ENCODE measurements at places on chromosomes 7 and 10.

GRCh38 chr7:112701456-112701855 is 88.7 kb downstream of the TMEM168 start:
- no peak for DNase-seq

DNA sequence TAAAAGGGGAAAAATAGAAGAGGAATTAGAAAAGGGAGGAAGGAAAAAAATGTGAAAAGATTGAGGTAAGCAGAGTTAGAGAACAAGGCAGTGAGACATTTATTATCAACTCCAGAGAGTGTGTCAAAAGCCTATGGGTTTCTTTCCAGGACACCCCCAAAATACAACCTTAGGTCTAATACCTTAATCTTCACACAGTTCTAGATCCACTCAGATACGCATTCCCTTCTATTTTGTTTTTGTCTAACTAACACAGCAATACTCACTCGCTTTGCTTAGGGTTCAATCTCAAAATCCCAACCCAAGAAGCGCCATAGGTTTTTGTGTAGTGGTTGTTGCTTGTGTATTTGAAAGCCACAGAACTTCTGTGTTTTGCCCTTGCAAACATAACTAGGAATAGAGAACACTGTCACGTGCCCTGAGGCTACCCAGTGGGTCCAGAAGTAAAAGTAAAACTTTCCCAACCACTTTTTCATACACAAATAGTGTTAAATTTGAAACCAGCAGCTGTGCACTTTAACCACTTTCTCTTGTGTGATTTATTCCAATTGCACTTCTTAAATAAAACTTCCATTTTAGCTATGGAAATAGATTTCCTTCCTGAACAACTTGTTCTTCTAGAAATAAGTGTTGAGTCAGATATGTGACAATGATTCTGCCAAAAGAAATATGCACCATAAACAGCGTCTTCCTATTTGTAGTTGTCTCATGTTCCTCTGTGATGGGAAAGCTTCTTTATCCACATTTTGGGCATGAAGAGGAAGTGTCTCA is 414.7 kb upstream of the GHITM start:
- no peak for DNase-seq

GRCh38 chr10:62136931-62137330 is 131.7 kb downstream of the RTKN2 start:
- DNase-seq: no peak

DNA sequence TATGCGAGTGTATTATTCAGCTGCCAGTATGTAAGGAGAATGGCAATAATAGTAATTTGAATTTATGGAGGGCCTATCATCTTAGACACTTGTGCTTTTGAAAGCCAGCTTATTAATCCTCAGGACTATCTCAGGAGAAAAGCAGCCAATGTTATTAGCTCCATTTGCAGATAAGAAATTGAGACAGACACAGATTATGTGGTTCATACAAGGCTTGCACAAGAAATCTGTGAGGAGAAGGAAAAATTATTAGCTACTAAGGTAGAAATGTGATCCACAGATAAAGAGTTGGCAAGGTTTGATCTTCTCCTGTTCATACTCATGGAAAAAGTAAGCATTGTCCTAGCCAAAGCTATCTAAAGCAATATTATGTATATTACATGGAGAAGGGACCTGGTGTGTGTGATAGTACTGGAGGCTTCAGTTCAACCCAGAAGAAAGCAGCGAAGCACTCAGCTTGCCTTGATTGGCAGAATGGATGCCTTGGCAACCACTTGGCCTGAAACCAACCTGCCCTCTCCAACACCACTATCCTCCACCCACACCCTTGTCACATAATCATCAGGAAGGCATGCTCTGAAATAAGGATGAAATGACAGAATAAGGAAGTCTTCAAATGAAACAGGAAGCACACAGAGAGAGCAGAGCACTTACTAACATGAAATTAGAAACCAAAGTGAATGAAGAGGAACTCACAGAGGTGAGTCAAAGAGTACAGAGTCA is 18.0 kb downstream of the MACC1 start:
- no peak for DNase-seq

- no peak for DNase-seq
Observed at GRCh38 chr7:4191525-4191924, 490.6 kb upstream of the FOXK1 start.

DNA sequence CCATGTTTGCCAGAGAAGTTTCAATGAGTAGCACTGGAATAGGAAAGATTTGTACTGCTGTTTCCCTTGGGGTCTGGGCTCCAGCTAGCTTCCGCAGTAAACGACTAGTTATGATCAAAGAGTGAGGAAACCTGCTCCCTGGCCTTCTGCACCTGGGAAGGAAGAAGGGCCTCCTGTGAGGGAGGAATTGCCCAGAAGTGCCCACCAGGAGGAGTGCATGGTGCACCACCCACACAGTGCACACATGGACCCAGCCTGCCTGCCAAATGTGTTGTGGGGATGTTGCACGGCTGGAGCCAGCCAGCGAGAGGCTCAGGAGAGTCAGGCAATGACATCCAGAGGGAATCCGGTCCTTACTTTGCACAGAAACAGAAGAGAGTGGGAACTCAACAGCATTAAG is 27.0 kb upstream of the FAM107B start:
- DNase-seq: no peak

DNA sequence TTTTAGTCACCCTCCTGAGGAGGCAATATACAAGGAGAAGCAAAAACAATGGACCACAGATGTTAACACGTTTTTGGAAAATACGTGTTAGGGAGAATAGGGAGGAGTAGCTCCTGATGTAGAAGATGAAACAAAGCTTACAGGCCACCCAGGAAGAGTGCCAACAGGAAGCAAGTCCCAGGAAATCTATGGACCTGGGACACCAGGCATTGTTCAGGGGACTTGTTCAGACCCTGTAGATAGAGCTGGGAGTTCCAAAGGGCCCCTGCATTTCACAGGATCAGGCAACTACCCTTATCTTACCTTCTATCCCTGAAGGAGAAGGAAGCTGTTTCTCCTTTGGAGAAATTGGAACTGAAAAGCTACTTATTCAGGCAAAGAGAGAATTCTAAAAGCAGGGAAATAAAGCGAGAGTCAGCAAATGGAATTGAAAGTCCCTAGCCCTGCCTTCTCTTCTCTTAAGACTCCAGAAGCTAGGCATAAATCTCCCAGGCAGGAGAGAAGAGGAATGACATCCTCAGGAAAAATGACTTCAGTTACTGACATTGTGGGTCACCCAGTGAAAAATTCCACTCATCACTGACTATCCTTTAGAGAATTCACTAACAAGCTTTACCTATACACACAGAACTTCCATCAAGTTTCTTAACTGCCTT is 77.7 kb upstream of the FAM3C start:
- no peak for DNase-seq

DNA sequence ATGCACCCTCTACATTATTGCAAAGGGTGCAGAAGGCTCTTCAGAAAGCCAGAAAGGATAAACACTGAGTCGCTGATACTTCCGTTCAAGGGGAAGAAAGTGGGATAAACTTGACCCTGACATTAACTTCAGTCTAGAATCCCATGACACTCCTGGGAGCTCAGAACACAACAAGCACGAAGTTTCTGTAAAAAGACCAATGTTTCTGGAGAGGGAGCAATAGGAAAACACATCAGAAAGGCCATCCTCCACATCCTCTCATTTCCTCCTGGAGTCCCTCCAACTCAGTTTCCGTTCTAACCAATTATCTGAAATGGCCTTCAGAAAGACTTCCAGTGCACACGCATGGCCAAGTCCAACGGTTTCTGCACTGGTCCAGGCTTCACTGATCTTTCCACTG is 113.5 kb downstream of the SORBS1 start:
- DNase-seq: no peak

DNA sequence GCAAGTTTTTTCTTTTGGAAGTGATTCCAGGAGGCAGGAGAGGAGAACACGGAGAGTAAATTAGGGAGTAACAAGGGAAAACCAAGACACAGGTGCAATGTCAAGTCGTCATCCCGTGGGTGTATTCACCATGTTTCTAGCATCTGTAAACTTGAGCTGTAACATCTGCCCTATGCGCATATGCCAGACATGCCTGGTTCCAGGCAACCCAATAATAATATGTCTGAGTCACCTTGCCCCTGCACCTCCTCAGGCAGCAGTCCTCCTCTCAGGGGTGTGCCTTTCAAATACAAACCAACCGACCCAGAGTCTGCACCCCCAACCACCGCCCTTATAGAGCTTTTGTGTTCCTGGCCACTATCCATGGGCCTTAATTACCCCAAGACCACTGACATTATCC is 107.0 kb upstream of the PDE1C start:
- no peak for DNase-seq

GRCh38 chr7:75881436-75882095 is 2.7 kb downstream of the RHBDD2 start:
- DNase-seq: peak; percentile 73

DNA sequence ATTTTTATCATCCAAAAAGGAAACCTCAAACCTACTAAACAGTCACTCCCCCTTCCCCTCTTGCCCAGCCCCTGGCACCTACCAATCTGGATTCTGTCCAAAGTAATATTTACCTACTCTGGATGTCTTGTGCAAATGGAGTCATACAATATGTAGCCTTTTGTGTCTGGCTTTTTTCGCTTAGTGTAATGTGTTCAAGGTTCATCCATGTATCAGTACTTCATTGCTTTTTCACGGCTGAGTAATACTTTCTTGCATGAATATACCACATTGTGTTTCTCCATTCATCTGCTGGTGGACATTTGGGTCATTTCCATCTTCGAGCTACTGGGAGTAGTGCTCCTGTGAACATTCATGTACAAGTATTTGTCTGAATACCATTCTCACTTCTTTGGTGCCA is 113.6 kb downstream of the EEPD1 start:
- DNase-seq: no peak

GRCh38 chr7:75694638-75695399 is 43.9 kb downstream of the HIP1 start:
- no peak for DNase-seq

DNA sequence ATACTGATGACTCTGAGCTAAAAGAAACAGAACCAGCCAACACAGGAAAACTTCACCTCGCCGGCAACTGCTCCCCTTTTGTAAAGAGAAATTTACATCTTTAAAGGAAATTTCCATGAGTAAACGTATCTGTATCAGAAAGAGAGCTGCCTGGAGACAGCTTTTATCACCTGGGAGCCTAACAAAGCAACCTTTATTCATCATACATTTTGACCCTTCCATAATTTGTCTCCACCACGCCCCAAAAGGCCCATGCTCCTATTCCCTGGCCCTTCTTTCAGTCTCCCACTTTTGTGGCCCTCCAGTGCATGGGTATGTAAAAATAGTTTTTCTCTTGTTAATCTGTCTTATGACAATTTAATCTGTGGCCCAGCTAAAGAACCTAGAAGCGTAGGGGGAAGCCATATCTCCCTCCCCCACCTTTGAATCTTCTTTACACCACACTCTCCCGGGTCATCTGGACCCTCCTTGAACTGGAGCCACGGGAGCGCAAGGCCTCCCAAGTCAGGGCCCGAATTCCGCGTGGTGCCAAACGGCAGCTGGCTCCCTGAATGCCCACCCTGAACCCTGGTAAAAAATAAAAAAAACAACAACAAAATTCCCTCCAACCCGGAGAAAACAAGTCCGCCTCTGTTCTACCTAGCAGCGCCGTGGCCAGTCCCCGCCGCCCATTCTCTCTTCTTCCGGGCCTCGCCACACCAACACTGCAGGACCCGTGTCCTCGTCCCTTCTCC is 15.4 kb upstream of the FKBP9 start:
- DNase-seq: no peak

GRCh38 chr10:100304414-100304813 is 17.9 kb upstream of the BLOC1S2 start:
- no peak for DNase-seq

- no peak for DNase-seq
Observed at GRCh38 chr7:20270371-20270770, 53.2 kb upstream of the MACC1 start.

DNA sequence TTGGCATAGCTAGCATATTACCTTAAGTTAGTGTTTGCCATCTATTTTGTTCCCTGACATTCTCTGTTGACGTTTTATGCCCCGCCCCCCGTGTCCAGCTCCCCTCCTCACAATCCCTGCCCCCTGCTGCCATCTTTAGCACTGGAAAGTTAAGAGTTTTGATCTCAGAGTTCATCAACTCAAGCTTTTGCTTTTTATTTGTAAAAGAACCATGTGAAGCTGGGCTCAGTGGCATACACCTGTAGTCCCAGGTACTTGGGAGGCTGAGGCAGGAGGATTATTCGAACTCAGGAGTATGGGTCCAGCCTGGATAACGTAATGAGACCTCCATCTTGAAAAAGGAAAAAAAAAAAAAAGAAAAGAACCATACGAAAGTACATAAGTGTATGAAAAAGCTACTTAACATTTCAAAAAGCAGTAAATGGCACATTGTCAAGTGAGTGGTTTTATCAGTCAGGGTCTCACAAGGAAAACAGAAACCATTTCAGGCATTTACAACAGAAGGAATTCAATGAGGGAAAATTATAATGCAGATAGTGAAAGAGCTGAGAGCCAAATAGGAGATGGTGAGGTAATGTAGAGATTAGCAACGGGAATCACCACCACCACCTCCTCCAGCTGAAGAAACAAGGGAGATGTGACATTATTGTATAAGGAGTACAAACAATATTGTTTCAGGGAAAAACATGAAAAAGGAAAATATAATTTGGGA is 64.9 kb downstream of the MCU start:
- DNase-seq: no peak

- no peak for DNase-seq
Observed at GRCh38 chr10:33065111-33065510, 107.1 kb upstream of the ITGB1 start.

- DNase-seq: no peak
Observed at GRCh38 chr7:138666385-138666784, 34.8 kb downstream of the SVOPL start.

DNA sequence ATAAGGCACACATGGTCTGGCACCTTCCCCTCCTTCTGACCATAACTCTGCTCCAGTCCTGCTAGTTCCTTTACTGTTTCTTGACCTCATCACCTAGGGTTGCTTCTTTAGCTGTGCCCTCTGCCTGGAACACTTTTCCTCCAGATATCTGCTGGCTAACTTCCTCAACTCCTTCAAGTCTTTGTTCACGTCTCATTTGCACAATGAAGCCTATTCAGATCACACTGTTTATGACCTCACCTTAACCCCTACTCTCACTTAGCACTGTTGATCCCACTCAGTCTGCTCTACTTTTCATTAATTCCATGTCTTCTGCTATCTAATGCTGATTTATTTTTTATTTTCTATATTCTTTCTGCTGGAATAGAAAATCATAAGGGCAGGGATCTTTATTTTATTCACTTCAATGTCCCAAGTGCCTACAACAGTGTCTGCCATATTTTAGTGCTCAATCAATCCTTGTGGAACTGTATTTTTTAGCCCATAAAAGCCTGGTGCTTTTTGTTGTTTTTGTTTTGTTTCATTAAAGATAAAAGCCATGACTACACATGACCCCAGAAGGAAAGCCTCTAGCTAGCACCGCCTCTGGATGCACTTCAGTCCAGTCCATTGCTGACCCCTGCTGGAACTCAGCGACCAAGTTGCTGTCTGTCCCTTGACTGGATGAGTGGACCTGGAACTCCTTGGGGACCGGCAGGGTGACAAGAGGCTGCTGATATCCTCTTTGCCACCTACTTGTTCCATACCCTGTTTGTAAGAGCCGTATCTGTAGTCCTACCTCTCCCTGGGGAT is 12.3 kb downstream of the KLF14 start:
- DNase-seq: peak; percentile 60
